Stimulated activated CD4-positive, alpha-beta T cell treated with anti-CD3 and anti-CD28 coated beads, Interleukin-4, amount 100 ng/mL, for 48 hours (primary cell): ENCODE measurements at places on chromosomes 16 and 17.

DNA sequence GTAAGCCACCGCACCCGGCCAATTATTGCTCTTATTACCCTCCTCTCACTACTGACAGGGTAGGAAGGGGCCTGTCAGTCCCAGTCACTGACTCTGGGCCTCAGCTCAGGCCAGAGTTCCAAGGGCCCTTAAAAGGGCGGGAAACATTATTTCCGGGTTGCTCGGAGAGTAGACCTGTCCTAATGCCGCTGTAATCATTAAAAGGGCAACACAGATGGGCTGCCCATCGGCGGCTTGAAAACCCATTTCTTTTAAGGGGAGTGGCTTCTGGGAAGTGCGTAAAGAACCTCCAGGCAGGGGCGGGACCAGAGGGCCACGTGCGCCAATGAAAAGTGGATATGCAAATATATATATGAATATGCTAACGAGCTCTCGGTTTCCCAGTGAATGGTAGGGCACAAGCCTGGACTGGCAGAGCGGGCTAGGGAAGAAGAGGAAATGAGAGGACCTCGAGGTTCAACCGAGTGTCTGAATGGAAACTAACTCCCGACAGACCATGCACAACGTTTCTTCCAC, 26.6 kb downstream of the PIPOX start:
- DNase-seq: no peak

- DNase-seq: no peak
Measured at GRCh38 chr17:36500745-36501225, 14.3 kb downstream of the ZNHIT3 start.

DNA sequence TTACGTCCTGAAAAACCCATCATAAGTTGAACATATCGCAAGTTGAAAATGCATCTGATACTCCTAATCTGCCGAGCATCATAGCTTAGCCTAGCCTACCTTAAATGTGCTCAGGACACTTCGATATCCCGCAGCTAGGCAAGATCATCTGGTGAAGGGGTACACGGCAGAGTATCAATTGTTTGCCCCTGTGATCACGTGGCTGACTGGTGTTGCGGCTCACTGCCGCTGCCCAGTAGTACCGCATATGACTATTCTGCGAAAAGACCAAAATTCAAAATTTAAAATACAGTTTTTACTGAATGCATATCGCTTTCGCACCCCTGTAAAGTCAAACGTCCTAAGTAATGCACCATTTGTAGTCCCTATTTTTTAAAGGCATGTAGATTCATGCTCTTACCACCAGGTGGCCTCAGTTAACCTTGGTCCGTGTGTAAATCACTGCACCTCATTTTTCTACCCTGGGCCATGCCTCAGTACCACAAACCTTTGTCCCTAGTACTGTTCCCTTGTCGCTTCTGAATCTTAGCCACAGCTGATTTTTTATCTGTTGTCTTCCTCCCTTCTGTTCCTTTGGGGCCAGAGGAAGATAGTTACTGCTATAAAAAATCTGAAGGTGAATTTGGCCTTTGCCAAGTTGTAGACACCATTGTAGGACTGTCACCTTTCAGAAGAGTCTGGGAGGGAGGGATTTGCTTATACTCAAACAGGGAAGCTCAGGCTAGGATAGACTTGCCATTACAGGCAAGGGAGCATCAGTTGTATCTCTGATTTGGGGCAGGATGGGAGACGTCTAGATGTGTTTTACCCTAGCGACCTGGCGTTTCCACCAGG, 34.4 kb downstream of the WWP2 start:
- peak; percentile 5 for DNase-seq

DNA sequence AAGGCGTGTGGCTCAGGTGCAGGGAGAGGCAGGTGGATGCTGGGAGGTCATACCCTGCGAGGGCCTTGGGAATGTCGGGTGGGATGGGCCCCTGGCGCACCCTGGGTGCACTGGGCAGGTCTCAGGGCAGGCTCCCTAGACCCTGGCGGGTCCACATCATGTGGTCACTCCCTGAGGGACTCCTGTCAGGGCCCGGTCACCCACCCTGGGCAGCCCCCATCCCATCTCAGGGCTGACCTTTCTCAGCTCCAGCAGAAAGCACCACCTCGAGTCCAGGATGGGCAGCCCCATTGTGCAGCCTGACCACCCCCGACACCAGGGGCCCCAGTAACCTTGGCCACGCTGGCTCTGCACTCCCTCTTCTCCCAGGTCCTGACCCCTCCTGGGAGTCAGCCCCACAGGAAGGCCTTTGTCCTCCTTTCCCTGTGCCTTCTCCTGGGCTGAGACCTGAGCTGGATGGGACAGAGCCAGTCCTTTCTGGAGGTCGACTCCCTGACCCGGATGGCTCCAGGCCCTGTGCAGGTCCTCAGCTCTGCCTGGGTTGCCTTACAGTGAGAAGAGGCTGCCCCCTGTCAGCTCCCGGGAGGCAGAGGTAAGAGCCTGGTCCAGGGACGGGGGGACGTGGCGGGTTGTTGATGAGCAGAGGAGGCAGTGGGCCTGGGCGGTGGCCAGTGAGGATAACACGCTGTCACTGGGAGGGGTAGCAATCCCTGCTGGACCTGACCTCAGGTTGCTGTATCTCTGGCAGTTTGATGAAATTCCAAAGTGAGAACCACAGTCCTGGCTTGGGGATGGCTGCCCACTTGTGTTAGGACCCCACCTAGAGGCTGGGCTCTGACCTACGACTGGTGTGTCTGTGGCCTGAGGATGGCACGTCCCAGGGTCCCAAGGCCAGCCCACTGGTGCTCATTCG, 77.9 kb downstream of the GOSR1 start:
- DNase-seq: no peak

- DNase-seq: no peak
Measured at GRCh38 chr16:72166151-72166550, 5.8 kb downstream of the PMFBP1 start.

DNA sequence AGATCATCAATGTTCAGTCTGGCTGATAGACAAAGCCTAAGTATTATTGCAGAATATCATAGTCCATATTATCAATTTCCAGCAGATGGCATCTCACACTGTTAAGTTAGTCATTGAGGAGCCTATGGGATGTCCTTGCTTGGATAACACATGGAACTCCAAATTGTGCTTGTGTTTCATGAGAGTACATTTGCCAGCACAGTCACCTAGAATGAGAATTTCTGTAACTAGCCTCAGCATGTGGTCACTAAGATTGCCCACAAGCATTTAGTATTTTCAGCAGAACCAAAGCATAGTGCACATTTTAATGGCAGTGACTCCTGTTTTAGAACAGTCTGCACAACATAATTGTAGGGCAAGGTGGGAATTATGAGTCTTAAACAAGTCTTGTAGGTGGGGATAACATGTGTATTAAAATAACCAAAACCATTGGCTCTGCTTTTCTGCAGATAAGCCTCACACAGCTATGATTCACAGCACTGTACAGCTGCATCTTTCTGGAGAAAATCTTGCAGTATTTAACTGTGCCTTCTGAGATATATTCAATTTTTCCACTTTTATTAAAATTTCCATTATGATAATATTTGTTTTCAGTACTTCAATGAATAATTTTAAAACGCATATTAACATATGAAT, 882.8 kb upstream of the SOX9 start:
- no peak for DNase-seq

- peak; percentile 21 for DNase-seq
Measured at GRCh38 chr16:22813223-22813947, 577 bp upstream of the HS3ST2 start.

DNA sequence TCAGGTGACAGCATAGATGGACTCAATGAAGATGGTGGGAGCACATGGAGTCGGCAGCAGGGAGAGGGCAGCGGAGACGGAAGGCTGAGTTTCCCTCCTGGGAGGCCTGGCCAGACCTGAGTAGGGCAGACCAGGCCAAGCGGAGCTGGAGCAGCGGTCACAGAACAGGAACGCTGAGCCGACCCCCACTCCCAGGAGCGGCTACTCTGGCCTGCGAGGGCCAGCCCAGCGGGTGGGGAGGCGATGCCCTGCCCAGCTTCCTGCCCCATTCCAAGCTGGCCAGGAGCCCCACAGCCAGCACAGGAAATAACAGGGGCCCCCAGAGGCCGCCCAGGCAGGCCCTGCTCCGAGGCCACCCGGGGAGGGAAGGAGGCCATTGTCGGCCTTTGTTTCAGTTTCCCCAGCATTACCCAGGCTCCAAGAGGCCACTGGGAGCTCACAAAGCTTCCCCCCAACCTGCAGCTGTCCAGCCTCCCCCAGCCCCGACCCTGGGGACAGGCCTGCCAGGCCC, 79.8 kb downstream of the ZNF423 start:
- no peak for DNase-seq

DNA sequence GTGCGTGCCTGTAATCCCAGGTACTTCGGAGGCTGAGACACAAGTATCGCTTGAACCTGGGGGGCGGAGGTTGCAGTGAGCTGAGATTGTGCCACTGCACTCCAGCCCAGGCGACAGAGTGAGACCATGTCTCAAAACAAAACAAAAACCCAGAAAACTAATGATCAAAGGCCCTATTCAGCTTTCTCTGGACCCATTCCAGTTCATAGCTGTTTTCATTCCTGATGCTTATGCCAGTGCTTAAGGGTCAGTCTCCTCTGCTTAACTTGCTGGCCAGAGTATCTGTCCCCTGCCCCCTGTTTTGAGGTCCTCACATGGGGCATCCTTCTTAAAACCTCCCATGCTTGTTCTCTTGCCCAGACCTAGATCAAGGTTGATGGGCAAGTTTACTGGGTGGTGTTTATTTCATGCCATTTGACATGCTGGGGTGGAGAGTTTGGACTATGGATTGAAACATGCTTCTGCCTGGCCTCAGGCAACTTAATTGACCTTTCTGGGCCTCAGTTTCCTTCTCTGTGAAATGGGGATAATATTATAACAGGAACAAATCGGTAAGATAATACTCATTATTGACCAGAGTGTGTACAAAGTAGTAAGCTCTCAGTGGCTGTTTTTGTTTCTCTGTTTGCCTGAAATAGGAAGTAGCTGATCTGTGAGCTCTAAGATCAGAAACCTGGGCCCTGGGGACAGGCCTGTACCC, 369.8 kb downstream of the CPPED1 start:
- no peak for DNase-seq

DNA sequence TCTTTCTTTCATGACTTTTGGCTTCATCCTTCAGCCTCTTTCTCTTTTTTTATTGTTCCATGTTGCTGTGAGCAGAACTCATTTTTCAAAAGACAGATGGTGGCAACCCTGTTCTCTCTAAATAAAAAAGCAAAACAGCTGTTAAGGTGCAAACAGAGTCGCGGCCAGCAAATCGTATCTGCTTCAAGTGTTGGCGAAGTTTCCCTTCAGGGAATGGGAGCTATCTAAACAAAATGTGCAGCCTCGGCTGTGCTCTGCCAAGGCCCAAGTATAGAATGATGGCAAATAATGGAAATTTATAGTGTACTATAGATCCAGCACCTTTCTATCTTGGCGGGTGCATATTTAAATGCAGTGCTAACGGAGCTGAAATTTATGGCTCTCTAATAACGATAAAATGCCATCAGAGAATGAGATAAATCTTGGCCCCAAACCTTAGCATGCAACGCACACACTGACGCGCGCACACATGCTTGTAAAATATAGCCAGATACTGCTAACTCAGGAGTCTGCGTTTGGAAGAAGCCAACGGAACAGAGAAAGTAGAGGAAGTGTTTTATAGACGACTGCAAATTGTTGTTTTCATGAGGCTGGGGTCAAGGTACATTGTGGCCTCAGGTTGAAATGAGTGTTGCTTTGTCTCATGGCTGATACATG, 315.5 kb upstream of the RBFOX1 start:
- DNase-seq: no peak

DNA sequence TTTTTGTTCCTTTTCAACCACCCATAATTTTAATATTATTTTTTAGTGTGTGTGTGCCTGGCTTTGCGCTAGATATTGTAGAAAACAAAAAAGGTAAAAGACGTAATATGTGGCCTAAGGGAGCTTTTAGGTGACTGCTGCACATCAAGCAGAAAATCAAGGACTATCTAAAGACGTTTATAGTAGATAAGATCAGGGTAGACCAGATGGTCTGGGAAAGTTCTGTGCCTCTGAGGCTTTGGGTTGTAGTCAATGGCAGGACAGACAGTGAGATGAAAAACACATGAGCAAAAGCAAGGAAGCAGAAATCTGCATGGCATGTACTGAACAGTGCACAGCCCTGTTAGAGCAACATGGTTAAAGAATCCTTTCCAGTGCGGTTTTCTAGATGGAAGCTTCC, 26.8 kb upstream of the ARHGAP23 start:
- DNase-seq: no peak

DNA sequence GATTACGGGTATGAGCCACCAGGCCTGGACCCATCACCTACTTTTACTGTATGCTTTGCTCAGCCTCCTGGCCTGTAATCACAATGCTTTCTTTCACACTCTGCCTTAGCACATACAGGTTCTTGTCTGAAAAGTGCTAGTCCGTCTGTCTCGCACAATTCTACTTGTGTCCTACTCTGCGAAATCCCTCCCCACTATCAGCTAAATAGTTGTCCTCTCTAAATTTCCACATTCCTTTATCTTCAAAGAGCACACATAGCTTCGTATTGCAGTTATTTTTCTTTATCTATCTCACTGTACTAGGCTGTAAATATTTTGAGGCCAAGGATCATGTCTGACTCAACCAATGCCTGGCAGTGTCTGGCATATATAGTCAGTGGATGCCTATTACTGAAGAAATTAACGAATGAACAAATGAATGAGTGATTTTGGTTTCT, 38.5 kb upstream of the ETV4 start:
- DNase-seq: no peak

DNA sequence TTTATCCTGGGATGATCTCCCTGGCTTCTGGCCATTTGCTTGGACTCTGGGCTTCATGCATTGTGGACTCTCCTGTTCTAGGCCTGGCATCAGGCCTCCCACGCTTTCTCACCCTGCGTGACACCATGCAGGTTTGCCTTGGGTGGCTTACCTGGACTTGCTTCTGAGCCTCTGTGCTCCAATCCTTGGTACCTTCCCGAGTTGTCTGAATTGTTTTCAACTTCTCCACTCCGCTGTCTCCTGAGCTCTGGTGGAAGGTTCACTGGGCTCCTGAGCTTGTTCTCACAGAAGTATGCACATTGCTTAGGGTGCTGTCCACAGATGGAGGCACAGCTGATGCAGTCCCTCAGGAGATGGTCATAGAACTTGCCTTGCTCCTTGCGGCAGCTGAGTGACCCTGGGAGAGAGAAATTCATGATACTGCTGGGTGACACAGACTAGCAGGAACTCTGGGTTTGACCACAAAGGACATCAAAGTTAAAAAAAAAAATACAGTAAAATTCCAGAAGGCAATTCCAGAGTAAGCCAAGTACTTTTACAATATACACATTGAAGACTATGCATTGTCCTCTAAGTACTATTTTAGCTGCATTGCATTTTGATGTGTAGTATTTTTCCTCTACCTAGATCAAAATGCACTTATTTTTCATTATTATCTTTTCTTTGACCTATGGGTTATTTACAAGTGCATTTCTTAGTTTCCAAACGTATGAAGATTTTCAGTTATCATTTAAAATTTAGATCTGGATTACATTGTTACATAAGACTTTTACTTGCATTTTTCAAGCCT, 23.1 kb downstream of the TNFRSF13B start:
- no peak for DNase-seq

- no peak for DNase-seq
Measured at GRCh38 chr17:44543213-44543904, 13.9 kb upstream of the FZD2 start.
